ENCODE measurements at places on chromosomes 6 and 20.
A peak's percentile ranks its signal among the peaks of the same experiment; 100 is the strongest.

DNA sequence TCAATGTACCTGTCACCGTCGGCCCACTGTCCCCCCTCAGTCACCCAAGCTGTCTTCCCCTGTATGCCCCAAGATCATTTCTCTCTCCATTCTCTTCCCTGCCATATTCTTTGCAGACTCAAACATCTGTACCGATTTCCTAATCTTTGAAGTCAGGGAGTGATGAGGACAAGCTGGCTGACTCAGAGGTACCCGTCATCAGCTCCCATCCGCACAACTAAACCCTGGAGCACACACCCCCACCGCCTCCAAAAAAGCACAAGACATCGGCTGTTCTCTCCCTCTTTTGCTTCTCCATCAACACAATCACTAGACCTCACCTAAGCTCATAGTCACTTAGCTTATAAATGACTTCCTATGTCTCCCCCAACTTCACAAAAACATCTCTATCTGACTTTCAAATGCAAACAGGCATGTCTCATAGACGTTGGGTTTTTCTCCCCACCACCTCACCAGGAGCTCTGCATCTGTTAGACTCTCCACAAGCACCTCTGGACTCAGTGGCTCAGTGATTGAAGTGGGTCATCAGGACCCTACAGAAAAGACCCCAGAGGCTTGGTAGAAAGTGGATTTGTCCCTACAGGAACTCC lies 11.5 kb upstream of the NFATC2 start:
- DNase-seq, result no peak

- peak; percentile 88 for DNase-seq
These were observed 29.4 kb downstream of the NCOA5 start for GRCh38 chr20:46060301-46060881.

GRCh38 chr20:55830121-55830827 lies 175.0 kb downstream of the CBLN4 start:
- no peak for DNase-seq

DNA sequence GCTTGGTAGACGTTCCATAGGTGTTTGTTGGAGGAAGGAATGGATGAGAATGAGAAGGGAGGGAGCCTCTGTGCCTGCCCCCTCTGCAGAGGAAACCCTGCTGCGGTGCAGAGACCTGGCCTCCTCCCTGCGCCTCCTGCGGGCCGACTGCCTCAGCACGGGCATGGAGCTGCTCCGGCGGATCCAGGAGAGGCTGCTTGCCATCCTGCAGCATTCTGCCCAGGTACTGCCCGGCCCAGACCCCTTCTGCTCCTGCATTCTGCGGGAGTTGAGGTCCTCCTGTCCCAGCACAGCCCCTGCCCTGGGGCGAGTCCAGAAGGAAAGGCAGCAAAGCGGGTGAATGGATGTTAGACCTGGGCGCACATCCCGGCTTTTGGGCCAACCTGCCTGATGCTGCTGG lies 6.1 kb downstream of the DNPH1 start:
- DNase-seq, result no peak

- DNase-seq, result no peak
These were observed 3.2 kb downstream of the SNX21 start for GRCh38 chr20:45836841-45837240.

GRCh38 chr6:34576286-34576955 lies 20.3 kb upstream of the SPDEF start:
- no peak for DNase-seq

Data from NCI-H2081 treated with DMSO at 0.1 percent for 48 hours (cell line).